Naive thymus-derived CD8-positive, alpha-beta T cell (primary cell): ENCODE measurements at places on chromosomes 1 and 21.

DNA sequence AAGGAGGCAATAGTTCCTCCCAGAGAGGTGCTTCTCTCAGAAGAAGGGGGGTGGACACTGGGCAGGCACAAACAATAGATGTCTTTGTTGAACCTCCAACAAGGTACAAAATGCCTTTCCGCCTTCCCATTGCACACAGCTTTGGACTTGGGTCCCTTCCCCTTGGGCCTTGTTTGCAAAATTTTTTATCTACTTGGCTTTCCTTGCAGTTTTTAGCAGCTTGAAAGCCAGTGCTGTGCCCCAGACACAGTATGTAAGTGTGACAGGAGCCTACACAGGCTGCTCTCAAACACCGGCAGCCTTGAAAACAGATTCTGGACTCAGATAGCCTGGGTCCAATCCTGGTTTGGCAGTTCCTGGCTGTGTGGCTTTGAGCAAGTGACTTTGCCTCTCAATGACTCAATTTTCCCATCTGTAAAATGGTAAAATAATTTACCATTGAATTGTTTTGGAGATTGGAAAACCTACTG lies 43.0 kb downstream of the ELAPOR1 start:
- no peak for DNase-seq

DNA sequence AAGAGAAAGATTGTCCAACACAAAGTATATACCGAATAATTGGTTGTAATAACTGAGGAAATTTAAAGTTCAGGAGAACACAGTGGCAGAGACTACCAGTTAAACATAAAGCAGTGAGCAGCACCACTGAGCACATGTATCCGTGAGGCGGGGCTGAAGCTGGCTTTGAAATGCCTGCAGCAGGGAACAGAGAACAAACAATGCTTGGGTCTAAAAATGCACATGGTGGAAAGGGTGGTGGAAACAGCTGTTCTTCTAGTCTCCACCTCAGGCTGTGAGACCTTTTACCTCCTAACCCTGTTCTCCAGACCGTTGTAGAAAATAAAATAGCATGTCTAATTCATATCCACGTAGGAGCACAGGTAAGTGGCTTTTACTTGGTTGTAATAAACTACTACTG lies 7.7 kb upstream of the GNG4 start:
- DNase-seq: no peak

- no peak for DNase-seq
Observed at GRCh38 chr21:32340863-32341848, 42.5 kb downstream of the MRAP start.

- DNase-seq: no peak
Observed at GRCh38 chr1:2031546-2032540, 12.7 kb downstream of the GABRD start.

DNA sequence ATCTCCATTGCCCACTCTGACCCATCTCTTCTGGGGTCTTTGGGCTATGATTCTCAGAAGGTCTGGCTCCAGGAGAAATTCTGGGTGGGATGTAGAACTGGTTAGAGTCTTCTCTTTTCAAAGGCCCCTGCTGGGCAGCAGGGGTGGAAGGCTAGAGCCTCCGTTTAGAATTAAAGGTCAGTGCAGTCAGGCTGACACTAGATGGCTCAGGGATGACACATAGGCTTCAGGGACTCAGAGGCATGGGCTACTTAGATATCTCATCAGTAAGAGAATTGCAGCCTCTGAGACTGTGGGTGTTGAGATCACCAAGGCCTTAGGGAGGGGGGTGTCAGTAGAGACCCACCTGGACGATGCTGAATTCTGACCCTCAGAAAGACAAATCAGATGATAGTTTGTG lies 12.6 kb upstream of the PPM1J start:
- no peak for DNase-seq

- DNase-seq: no peak
Observed at GRCh38 chr1:16418823-16419425, 18.3 kb downstream of the SPATA21 start.

- DNase-seq: no peak
Observed at GRCh38 chr1:200415789-200416593, 6.2 kb upstream of the ZNF281 start.

DNA sequence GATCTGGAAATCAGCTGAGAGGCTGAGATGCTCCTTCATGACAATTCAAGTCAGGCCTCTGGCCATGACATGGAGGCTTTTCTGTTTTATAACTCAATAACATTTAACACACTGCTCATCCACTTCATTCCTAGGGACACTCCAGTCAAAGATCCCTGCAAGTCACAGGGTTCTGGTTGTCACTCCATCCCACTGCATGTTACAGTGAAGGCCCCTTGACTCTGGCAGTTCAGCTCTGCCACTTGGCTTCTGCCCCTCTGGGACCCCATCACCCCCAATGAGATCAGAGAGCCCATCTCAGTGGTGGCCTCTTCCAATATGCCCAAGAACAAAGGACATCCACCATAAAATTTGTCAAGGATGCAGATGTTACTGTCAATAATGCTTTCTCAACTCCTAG lies 10.0 kb upstream of the FAM110D start:
- DNase-seq: no peak

DNA sequence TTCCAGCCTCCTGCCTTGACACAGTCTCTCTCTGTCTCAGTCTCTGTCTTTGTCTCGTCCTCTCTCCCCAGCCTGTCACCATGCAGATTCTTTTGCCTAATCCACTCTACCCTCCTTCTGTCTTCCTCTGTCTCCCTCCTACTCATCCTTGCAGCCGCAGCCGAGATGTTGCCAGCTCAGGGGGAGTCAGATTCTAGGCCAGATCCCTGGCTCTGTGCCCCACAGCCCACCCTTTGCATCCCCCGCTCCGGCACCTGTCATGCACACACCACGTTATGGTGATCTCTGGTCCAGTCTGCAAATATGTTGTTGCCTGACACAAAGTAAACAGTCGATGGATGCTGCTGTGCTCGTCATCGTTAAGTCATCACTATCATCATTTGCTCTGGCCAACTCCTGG lies 35.5 kb upstream of the IGSF21 start:
- DNase-seq: no peak

GRCh38 chr21:31848326-31848985 lies 24.4 kb upstream of the HUNK start:
- DNase-seq: no peak

GRCh38 chr1:118364882-118365281 lies 179.9 kb upstream of the SPAG17 start:
- no peak for DNase-seq

GRCh38 chr1:86616871-86617270 lies 70.0 kb downstream of the CLCA4 start:
- no peak for DNase-seq

DNA sequence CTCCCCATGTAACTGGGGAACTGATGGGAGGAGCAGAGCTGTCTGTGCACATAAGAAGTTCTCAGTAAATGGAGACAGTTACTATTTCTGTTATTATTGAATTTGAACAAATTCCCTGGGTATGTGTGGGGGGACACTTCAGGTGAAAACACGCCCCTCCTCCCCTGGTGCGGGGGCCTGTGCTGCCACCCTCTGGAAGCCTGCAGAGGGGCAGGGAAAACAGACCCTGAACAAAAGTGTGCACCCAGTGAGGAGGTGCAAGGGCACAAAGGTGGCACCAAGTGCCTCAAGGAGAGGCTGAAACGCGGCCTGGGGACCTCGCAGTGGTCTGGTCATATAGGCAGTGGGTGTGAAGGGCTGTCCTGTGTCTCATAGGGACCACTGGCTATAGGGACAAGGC lies 18.2 kb upstream of the NADK start:
- peak; percentile 44 for DNase-seq

- DNase-seq: peak; percentile 48
Observed at GRCh38 chr1:100452641-100453040, 85.3 kb upstream of the GPR88 start.

DNA sequence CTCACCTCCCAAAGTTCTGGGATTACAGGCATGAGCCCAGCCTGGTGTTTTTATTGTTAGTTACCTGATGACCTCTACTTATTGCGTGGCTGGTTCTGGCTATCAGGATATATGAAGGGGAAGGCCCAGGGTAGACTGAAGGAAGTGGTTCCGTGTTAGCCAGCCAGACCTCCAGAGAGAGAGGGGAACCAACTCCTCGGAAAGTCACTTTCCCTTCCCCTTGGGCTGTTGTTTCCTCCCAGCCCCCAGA lies 2.5 kb upstream of the RCSD1 start:
- no peak for DNase-seq

DNA sequence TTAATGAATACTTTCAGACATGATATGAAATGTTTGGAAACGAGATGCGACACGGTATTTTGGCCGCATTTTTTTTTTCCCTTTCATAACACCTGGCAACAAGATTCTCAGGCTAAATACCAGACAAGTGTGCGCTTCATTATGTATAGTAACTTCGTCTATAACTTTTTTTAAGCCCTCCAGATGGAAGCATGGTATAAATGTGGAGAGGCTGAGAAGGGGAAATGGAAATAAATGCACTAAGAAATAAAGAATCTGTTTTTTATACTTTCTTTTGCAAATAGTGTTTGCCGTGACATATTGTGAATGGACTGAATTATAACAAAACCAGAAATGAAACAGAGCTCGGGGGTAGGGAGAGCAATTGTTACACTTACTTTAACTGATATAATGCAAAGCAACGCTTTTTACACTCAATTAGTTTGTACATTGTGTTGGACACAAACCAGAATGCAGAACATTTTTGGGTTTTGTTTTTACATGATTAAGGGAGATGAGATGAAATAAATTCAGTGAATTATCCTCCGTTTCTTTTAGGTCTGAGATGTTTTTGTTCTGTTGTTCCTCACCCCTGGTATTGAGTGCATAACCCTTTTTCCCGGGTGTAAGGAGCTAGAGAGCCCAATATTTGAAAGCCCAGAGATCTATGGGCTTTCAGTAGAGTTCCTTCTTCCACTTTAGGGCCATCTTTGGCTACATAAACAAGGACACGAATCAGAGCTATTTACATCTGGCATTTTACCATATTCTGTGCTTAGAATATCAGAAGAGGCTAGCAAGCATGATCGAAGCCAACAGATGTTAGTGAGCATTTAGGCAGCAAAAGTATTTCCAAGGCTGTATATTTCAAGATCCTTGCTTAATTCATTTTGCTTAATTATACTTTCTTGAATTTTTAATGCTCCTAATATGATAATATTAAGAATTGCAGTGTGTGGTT lies 478.0 kb downstream of the CAMTA1 start:
- no peak for DNase-seq

GRCh38 chr1:246734866-246735265 lies 10.7 kb downstream of the SCCPDH start:
- no peak for DNase-seq

DNA sequence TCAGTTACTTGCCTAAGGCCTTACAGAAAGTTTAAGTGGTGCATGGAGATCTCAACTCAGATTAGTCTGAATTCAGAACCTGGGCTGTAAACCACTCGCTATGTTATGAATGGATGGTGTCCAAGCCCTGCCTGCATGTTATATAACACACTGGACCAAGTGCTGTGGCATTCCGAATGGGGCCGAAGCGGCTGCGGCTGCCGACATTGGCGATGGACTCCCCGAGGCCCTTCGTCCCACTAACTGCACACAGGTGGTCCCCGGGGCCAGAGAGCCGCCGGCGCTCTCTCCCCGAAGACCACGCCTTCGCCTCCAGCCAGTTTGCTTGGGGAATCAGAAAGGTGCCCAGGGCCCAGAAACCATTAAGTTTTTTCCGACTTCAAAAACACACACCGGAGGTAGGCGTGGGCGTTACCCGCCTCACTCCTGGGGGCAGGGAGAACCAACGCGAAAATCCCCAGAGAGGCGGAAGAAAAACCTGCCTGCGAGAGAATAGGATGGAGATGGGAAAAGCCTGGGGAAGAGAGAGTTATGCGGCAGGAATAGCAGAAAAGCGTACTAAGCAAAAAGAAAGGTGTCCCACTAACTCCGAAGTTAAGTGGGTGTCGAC lies 579 bp upstream of the TENT5C start:
- DNase-seq: no peak

- DNase-seq: no peak
Observed at GRCh38 chr1:92747735-92748134, 37.2 kb downstream of the EVI5 start.

DNA sequence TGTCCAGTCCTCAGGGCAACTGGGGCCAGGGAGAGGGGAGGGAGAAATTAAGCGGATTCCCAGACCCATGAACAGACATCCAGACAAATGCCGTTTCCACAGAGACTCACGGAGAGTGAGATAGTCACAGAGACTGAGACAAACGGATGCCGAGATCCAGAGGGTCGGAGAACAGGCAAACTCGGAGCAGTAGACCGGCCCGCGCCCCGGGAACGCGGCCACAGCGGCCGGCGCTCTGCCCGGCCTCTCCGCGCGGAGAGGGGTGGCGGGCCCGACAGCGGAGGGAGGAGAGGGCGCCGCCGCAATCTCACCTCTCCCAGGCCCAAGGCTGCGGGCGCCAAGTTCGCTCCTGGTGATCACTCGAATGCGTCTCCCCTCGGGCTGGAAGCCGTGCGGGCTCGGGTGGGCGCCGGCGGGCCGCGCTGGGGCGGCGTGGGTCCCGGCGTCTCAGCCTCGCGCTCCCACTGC lies 831 bp upstream of the FOXD2 start:
- no peak for DNase-seq

- DNase-seq: no peak
Observed at GRCh38 chr1:45654540-45655280, 30.9 kb upstream of the CCDC17 start.

GRCh38 chr1:239321877-239322276 lies 64.5 kb upstream of the CHRM3 start:
- DNase-seq: no peak

- DNase-seq: no peak
Observed at GRCh38 chr21:27725916-27726315, 759.0 kb upstream of the ADAMTS5 start.

DNA sequence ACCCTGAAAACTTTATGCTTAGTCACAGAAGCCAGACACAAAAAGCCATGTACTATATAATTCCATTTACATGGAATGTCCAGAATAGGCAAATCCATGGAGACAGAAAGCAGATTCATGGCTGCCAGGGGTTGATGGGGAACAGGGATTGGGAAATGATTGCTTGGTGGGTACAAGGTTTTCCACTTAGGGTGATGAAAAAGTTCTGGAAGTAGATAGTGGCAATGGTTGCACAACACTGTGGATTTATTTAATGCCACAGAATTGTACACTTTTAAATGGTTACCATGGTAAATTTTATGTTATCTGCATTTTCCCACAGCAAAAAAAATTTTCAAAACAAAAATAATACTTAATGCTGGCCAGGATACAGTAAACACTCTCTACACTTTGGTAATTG lies 40.6 kb downstream of the ENAH start:
- DNase-seq: no peak

DNA sequence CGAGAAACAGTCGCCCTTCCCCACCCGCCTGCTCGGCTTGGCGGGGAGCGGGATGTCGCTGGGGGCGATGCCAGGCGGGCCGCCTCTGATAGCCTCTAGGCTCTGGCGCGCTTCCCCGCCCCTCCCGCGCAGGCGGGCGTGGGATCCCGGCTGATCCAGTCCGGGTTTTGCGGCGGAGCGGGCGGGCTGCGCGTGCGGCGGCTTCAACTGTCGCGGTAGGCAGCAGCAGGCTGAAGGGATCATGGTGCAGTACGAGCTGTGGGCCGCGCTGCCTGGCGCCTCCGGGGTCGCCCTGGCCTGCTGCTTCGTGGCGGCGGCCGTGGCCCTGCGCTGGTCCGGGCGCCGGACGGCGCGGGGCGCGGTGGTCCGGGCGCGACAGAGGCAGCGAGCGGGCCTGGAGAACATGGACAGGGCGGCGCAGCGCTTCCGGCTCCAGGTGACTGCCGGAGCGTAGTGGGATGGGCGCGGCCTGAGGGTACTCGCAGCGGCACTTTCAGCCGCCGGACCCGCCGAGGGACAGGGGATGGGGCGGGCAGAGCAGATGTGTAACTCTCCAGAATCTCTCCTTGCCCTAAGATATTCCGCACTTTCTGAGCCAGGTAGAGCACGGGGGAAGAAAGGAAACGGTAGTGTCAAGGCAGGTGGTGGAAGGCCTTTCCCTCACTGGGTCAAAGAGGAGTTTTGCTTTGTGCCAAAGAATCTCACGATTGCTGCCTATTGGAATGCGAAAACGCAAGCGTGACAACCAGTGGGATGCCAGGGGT lies at the start of gene FAAH:
TSS of gene FAAH (plus strand) at position 210 of the 764 bp plus-strand sequence. CDS start at position 242, 32 bp downstream.
- peak; percentile 53 for DNase-seq
